Head of caudate nucleus (tissue), 42 donors: ENCODE measurements at places on chromosomes 13 and 19.

DNA sequence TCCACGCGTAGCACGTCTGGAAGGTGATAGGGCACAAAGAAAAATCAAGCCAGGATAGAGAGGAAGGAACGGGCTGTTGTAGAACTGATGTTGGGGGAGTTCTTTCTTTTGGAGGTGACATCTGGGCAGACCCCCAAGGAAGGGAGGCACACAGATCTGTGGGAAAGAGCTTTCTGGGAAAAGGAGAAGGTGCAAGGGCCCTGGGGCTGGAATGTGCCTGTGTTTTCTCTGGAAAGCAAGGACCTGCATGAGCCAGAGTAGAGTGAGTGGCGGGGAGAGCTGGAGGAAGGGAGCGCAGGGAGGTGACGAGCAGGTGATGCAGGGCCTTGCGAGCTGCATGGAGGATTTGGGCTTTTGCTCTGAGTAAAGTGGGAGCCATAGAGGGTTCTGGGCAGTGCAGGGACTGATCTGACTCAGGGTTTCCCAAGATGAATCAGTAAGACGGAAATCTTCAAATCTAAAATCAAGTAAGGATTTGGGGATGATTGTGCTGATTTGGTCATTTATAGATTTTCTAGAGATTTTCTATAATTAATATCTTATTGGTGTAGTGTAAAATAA, 30.8 kb downstream of the SMARCA4 start:
- no peak for DNase-seq

- DNase-seq: no peak
Observed at GRCh38 chr13:114049026-114049425, 75.2 kb upstream of the C13orf46 start.

- DNase-seq: no peak
Observed at GRCh38 chr19:12773571-12773970, 1.8 kb downstream of the HOOK2 start.

GRCh38 chr19:3765121-3765520, 2.6 kb downstream of the MRPL54 start:
- no peak for DNase-seq

GRCh38 chr19:1833540-1833939, 14.7 kb downstream of the REXO1 start:
- no peak for DNase-seq
